ENCODE measurements at places on chromosomes 1 and 21.
A peak's percentile ranks its signal among the peaks of the same experiment; 100 is the strongest.

DNA sequence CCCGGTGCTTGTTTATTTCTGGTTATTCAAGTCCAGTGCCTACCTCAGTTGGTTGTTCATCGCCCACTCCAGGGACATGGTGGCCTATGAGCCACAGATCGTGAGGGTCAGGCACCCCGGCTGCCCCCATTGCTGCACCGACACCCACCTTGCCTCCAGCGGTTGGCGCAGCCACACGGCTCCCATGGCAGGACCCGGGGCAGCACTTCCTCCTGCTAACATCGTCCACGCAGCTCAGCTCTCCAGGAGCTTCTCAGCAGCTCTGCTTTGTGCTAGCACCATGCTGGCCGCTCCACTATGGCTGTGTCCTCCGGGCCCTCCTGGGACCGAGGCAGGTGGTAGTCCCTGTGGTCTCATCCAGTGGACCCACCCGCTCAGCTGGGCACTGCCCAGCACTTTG is 13.9 kb upstream of the PRKCZ start:
- no peak for DNase-seq

DNA sequence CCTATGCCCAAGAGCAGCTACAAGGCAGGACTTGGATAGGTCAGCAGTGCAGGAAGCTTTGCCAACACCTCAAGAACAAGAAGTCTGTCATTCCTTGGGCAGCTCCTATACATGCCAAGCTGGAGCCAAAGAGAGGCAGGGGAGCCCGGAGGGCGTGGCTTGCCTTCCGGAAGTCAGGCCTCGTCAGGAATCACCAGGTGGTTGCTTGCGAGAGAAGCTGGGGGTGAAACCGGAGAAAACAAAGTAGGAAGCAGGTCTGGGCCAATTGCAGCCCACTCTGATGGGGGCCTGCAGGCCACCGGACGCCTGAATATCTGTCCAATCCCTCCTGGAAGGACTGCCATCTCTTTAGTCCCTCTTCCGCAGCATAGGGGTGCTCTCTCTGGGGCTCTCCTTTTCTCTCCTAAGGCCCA is 794 bp upstream of the FAM76A start:
- DNase-seq, result no peak

DNA sequence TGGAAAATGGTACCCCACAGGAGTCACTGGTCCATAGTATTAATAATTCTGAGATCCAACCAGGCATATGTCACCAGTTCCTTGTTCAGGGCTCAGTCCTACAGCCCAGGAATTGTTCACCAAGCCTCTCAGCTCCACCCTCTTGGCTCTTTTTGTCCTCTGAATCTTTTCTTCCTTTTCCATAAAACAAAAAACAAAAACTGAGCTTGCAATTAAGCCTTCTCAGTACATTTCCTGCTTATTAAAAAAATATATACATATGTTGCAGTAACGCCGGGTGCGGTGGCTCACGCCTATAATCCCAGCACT is 23.4 kb upstream of the KIF1B start:
- no peak for DNase-seq

GRCh38 chr1:59831529-59831928 is 16.8 kb downstream of the HOOK1 start:
- DNase-seq, result no peak

GRCh38 chr21:18840239-18840638 is 436.7 kb upstream of the TMPRSS15 start:
- no peak for DNase-seq

DNA sequence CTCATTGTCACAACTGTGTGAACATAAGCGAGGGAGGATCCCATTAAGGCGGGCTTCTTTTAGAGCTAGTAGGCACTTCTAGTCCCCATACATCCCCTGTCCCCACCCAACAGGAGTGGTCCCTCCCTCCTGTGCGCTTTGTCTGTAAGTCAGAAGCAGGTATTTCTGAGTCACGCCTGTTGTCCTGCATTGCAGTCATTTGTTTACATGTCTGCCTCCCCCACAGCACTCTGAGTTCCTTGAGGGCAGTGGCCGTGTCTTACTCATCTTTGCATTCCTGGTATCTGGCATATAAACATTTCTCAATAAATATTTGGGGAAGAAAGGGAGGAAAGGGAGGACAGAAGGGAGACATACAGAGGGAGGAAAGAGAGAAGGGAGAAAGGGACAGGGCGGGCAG is 40.3 kb downstream of the PLEKHA6 start:
- DNase-seq, result no peak

DNA sequence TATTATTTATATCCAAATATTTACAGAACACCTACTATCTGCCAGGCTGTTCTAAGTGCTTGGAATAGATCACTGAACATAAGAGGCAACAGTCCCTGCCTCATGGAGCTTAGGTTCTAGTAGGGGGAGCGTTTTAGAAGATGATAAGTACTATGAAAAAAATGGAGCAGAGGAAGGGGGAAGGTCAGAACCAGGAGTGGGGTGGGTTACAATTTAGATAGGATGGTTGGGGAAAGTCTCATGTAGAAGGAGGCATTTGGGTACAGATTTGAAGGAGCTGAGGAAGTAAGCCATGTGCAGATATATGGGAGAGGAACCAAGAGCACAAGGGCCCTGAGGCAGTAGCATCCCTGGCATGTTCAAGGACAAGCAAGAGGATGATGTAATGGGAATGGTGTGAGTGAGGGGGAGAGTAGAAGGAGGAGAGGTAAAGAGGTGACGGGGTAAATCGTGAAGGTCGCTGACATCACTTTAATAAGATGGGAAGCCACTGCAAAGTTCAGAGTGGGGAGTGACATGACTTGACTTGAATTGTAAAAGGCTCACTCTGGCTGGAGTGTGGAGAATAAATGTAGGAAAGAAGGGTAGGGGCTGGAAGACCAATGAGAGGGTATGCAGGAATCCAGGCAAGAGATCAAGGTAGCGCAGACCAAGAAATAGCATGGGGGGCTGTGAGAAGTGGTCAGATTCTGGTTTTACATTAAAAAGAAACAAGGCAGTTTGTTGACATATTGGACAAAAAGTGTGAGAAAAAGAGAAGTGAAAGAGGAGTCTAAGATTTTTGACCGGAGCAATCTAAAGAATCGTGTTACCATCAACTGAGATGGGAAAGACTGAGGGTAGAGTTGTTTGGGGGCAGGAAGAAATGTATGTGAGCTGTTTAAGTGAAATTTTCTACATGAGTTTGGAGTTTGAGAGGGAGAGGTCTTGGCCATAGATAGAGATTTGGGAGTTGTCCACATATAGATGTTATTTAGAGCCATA is 92.6 kb downstream of the LPAR3 start:
- no peak for DNase-seq

DNA sequence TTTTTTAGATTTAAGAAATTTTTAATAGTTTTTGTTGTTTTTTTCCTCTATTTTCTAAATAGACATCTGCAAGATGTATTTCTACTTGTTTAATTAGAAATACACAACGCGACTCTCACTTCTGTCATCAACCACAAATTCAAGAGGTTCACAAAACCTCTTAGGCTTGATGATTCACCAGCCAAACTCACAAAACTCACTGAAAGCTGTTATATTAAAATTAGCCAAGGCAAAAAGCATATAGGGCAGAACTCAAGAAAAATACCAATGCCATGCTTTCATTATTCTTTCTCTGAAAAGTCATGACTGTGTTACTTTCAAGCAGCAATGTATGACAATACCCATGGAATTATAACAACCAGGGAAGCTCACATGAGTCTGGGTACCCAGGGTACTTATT is 487.0 kb upstream of the RGS18 start:
- DNase-seq, result no peak

GRCh38 chr1:65372557-65372956 is 47.9 kb upstream of the LEPR start:
- DNase-seq, result no peak

DNA sequence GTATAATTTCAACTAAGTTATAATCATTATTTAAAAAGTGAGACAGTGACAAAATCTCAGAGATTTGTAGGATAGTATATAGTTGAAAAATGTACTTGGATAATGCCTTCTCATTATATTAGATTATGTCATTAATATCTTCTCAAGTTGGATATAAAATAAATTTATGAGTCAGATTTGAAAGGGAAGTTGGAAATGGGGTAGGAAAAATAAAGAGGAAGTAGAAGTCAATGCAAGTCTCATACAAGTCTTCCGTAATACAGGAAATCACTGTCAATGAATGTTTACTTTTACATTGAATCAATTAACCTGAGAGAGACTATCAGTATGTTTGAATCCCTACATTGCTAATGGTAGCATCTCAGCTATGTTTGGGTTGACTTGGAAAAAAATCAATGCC is 16.2 kb upstream of the RNPC3 start:
- no peak for DNase-seq

GRCh38 chr1:180166436-180166800 is 11.7 kb downstream of the QSOX1 start:
- DNase-seq, result no peak

DNA sequence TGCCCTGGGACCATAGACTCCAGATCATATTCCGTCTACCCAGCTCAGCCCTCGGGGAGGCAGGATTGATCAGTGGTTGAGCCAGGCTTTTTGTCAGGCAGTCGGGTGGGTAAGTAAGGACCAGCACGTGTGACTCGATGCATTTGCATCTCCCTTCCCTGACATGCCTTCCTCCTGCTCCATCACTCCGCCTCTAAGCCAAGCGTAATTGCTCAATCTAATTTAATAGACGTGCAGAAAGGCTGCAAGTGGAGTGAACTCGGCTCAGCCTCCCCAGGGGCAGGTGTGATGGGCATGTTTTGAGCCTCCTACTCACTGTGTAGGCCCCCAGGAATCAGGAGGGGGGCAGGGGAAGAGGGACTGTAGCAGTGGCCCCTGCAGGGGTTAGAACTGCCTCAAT is 34.6 kb upstream of the GRIK3 start:
- no peak for DNase-seq

DNA sequence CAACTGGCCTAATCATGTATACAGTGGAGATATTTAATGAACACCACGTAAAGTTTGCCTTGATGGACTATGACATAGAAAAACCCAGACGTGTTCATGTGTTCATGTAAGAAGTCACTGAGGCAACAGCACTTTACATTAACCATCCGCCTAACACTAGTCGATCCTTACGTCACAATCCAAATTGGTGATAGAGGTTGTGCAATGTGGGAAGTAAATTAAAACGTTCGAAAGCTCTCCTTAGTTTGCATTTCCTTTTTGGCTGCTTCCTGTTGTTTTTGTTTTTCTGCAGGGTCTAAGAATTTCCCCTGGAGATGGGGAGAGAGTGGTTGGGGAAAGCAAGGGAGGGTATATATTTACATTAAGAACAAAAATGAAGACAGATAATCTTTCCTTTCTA is 587.5 kb upstream of the ADGRL2 start:
- no peak for DNase-seq

DNA sequence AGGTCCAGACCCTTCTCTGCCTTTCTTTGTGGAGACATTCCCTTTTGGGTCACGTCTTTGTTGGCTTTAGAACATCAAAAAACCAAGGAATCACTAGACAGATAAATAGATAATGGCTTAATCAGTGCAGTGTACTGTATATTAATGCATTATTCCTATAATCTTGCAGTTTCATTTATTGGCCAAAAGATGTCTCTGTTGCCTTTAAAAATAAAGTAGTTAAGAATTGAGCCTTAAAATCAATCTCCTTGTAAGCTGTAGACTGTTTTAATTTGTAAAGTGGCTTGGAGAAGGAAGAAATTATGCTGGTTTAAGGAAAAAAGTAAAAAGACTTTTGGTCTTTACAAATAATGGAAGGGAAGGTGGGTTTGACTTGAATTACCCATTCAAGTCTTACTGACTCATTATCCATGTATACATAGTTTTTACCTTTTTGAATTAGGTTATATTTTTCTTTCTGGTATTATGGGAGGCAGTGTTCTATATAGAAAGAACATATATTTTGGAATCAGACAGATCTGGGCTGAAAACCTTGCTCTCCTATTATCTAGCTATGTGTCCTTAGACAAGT is 84.6 kb downstream of the VPS13D start:
- DNase-seq, result no peak

DNA sequence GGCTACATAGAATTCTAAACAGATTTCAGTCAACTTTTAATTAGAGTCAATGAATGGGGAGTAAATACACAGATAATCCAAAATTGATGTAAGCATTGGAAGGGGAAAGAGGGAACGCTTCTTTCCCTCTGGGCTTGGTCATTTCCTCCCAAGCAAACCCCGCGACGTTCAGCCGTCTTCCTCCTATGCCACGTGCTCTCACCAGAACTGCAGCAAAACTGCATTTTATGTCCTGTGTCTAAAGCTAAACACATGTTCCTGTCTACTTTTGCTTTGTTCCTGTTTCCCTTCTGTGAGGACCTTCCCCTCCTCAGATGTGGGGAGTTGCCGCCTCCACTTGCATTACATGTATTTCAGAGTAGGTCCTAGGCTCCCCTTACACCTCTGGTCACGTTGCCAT is 27.2 kb downstream of the UTP25 start:
- DNase-seq, result no peak

- DNase-seq, result no peak
These were observed 72.3 kb downstream of the SIPA1L2 start for GRCh38 chr1:232557502-232558191.

DNA sequence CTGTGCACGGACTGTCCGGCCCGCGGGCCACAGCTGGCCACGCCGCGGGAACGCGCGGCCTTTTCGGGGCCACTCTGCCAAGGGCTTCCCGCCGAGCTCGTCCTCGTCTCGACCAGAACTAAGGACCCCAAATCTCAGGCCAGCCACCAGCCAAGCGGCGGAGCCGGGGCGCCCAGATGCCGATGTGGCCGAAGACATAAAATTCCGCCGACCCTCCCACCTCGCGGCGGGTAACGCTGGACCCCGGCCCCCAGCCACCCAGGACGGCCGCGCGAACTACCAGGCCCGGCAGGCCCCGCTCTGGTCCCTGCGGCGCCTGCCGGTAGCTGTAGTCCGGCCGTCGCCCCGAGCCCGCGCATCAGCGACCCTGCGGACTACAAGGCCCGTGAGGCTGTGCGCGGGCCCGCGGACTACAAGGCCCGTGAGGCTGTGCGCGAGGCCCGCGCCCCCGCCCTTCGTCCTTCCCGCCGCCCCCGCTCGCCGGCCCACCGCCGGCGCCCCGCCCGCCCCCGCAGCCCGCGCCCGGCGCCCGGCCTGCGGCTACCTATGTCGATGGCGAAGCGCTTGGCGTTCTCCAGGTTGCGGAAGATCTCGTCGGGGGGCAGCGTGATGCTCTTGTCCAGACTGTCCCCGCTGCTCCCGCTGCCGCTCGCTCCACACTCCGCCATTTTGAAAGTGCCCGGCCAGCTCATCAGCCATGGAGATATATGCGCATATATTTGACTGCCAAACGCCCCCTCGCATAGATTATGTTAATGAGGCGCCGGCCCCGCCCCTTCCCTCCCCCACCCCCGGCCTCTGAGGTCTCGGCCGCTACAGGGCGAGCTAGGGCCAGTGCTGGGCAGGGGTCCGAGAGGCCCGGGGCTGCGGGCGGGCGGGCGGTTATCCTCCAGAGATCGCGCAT is at the start of gene PANK4:
Gene PANK4, minus strand, starts transcription at position 677 of the 904 bp plus-strand sequence. Its CDS starts 9 bp downstream, at position 668.
- peak; percentile 77 for DNase-seq

DNA sequence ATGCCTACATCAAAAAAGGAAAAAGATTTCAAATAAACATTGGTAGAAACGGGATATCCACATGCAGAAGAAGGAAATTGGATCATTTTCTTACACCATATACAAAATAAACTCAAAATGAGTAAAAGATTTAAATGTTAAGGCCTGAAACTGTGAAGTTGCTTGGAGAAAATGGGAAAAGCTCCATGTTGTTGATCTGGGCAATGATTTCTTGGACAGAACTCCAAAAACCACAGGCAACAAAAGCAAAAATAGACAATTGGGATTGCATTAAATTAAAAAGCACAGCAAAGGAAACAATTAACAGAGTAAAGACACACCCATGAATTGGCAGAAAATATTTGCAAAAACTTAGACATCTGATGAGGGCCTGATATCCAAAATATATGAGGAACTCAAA is 105.2 kb upstream of the APP start:
- no peak for DNase-seq

GRCh38 chr1:209849388-209849787 is 21.6 kb downstream of the UTP25 start:
- no peak for DNase-seq

- no peak for DNase-seq
These were observed 9.1 kb downstream of the AHDC1 start for GRCh38 chr1:27594564-27595510.
